Eye (tissue), 1 donor: ENCODE measurements at places on chromosomes 2 and 18.

- no peak for DNase-seq
These were observed 283.5 kb upstream of the HS6ST1 start for GRCh38 chr2:128602038-128602698.

GRCh38 chr18:12421732-12422131 is 14.0 kb downstream of the PRELID3A start:
- no peak for DNase-seq

- no peak for DNase-seq
These were observed 70.7 kb downstream of the CCDC93 start for GRCh38 chr2:117943013-117943672.

DNA sequence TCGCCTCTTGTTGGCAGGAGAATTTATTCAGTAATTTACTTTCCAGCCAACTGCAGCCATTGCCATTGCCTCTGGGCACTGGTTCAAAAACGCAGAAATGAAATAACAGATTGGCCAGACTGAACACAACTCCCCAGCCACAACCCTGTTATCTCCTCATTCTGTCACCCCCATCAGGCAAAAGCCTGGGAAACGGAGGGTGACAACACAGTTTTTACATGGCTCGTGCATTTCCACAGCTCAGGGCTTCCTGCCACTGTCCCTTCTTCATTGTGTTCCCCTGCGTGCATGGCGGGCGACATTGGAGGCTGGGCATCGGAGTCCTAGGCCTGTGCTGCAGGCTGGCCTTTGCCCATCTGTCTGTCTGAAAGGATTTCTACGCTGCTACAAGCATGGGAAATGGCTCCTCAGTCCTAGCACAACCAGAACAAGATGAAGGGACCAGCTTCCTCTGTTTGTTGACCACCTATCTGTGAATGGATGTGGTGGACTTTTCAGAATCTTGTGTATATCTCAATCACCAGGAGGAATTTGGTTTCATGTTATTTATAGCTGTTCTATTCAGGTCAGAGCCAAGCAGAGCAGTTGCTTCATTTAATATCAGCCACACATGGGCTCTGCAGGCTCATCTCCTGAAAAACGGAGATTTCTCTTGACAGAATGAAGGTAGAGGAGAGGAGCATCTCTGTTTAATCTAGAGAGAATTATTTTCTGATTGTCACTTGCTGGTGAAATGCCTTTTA is 107.0 kb downstream of the MGAT5 start:
- DNase-seq: peak; percentile 22

DNA sequence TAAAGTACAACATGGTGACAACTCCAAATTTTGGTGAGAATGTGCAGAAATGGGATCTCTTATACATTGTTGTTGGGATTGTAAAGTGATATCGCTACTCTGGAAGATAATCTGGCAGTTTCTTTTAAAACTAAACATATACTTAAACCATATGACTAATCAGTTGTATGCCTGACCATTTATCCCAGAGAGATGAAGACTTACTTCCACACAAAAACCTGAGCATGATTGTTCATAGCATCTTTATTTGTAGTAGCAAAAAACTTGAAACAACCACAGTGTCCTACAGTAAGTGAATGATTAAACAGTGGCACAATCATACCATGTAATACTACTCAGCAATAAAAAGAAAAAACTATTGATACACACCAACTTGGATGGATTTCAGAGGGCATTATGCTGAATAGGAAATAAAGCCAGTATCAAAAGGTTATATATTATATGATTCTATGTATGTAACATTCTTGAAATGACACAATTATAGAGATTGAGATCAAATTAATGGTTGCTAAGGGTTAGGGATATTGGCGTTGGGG is 47.3 kb downstream of the EPB41L5 start:
- DNase-seq: no peak
